ENCODE measurements at places on chromosomes 4 and X.

GRCh38 chr4:160498211-160498610, 1395.3 kb downstream of the RAPGEF2 start:
- DNase-seq: no peak

GRCh38 chr4:158130204-158130603, 42.6 kb downstream of the GASK1B start:
- DNase-seq: no peak

DNA sequence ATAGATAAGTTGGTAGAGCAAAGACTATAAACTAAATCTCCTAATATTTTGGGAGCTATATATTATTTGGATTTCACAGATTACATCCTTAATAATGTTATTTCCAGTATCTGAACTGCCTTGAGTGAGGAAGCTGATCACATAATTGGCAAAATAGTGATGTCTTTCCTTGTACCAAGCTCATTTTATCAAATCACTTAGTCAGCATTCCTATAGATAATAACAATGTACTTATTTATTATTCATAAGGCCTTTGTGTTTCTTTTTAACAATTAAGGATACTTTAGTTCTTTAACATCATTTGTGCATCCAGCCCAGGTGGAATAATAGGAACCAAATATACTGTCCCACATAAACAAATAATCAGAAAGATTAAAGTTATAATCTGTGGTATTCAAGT, 1093.6 kb downstream of the PCDH18 start:
- DNase-seq: no peak

DNA sequence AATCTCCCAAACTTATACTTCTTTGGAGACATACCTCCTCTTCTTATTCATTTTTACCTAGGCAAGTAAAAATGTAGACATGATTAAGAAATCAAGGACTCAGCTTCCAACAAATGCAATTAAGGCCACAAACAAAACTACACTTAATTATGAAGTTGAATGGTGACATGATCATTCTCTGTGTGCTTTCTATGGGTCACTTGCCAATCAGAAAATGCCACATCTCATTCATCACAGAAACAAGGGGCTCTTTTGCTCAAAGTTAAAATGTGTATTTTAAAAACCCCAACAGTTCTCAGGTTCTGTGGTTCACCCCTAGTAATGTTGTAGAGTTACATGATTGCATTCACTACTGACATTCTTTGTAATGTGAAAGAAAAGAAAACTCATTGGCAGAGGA, 273.5 kb downstream of the DCHS2 start:
- DNase-seq: no peak

DNA sequence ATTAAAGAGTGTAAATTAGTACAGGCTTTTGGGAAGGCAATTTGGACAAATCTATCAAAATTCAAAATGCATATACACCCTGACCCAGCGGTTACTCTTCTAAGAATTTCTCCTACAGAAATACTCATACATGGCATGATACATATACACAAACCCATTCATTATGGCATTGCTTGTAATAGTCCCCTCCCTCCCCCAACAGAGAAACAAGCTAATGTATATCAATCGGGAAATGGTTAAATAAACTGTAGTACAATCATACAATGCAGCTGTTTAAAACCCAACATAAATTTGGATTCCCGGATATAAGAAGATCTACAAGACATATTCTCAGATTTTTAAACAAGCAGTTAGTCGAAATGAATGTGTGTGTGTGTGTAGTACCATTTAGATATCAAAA, 808 bp downstream of the HUWE1 start:
- DNase-seq: no peak

DNA sequence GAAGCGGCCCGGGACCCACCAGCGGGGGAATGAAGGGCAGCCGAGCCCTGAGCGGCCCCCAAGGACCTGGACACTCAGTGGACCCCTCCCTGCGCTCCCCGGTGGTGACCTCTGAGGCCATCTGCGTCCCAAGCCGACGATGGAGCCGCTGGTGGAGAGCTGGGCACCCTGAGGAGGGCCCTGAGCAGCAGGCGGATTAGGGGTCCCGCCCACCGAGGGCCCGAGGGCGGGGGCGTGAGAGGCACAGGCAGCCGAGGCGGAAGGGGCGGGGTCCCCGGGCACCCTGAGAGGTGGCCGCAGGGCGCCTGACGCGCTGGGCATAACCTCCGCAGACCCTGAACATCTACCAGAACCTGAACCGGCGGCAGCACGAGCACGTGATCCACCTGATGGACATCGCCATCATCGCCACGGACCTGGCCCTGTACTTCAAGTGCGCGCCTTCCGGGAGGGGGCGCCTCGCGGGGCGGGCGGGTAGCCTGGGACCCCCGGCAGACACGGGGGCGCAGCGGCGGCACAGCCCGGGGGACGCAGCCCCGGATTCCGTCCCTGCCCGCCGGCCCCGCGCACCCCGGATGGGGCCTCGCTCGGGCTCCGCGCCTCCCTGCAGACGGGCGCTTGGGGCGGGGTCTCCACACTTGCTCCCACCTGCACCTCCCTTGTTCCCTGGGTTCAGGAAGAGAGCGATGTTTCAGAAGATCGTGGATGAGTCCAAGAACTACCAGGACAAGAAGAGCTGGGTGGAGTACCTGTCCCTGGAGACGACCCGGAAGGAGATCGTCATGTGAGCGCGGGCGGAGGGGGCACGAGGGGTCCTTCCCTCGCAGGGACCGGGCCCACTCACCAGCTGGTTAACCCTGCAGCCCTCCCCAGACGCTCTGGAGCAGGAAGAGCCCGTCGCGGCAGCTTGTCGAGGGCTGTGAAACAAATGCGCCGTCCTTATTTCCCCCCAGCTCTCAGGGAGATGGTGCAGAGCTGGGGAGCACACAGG, 10.3 kb downstream of the ATP5ME start:
- DNase-seq: no peak

- DNase-seq: no peak
These were observed 160 bp downstream of the LCORL start for GRCh38 chr4:18021470-18021719.

- DNase-seq: no peak
These were observed 9.8 kb upstream of the CISD2 start for GRCh38 chr4:102858828-102859464.

- no peak for DNase-seq
These were observed 8.0 kb downstream of the HERC3 start for GRCh38 chr4:88600176-88600838.

- no peak for DNase-seq
These were observed 16.3 kb downstream of the MAN2B2 start for GRCh38 chr4:6591313-6591712.

DNA sequence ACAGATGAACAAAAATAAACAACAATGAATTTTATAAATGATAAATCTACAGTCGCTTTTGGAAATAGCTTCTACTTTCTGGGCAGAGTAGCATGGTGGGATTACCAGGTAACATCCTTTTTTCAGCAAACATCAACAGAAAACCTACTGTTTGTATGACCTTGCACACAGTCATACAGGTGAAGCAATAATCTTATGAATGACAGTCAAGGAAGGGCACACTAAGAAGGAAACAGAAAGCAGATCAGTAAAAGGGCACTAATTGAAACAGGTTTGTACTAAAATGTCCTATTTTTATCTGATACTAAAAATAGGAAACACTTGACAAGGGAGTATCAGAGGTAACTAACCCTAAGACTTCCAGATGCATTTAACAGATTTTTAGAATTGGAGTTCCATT, 108.9 kb downstream of the DLG3 start:
- DNase-seq: no peak

- peak; percentile 85 for DNase-seq
These were observed 824 bp upstream of the UGDH start for GRCh38 chr4:39528061-39528465.

DNA sequence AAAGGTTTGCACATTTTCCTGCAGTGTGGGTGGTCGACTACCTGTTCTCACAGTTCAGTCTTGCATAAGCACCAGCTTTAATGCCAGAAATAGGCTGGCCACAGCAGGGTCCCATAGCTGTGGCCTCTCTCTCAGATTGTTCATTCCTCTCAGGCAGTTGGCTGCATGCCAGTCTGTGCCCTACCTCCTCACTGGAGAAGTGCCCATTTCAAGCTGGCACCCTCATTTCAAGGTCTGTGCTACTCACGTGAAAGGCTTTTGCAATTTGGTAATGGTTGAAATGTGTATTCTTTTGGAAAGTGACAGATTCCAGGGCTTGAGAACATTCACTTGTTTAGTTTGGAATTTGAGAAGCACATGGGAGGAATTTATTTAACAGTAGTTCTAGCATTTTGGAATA, 28.9 kb upstream of the MTMR1 start:
- no peak for DNase-seq

- DNase-seq: no peak
These were observed 2.6 kb downstream of the GPC4 start for GRCh38 chrX:133412665-133413064.

- no peak for DNase-seq
These were observed 77.1 kb downstream of the RBM46 start for GRCh38 chr4:154858166-154858565.

- peak; percentile 58 for DNase-seq
These were observed 41.3 kb downstream of the ABLIM2 start for GRCh38 chr4:8117278-8117682.

DNA sequence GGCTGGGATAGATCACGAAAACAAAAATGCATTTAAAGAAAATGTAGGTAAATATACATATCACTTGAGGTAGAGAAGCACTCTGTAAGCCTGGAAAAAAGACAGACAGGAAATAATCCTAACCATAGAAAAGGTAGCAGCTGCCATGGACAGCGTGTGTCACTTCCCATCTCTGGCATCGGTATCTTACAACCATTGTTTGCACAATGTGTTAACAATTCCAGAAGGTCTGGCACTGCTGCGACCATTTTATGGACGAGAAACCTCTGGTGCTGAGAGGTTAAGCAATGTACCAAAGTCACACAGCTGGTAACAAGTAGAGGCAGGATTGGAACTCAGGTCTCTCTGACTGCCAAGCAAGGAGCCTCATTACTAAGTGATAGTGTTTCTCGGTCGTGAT, 1.7 kb upstream of the MTNR1A start:
- DNase-seq: no peak

GRCh38 chrX:127390316-127390715, 570.8 kb downstream of the PRR32 start:
- DNase-seq: no peak

DNA sequence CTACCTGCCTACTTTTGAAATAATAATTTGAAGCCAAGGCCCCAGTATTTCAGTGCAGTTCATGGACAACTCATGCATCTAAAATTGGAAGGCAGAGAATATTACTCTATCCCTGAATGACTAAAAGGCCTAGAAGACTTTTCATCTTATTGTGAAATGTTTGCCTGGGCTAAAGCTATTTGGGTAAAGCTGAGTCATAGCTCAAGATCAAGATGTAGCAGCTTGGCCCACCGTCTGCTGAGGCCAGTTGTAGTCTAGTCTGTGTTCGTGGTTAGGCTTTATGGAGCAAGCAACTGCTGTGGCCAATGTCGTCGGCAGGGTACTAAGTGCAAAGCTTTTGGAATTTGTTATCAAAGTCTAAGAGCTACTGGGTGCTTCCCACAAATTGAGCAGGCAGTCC, 929.1 kb downstream of the RAB28 start:
- DNase-seq: no peak

DNA sequence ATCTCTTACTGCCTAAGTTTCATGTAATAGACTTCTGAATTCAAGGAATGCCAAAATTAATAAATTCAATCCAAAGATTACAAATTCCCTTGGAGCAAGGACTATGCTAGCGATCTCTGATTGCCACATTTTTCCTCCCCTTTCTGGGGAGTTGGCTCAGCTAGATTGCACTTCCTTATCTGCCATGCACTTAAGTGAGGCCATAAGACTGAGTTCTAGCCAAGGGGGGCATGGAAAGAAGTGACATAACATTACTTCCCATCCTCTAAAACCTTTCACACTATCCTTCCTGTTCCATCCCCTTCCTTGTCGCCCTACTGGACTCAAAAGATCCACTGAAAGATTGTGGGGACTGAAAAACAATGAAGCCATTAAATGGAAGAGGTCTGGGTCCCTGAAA, 53.8 kb upstream of the TXK start:
- peak; percentile 35 for DNase-seq

- no peak for DNase-seq
These were observed 44.8 kb upstream of the MTMR1 start for GRCh38 chrX:150648296-150648940.

DNA sequence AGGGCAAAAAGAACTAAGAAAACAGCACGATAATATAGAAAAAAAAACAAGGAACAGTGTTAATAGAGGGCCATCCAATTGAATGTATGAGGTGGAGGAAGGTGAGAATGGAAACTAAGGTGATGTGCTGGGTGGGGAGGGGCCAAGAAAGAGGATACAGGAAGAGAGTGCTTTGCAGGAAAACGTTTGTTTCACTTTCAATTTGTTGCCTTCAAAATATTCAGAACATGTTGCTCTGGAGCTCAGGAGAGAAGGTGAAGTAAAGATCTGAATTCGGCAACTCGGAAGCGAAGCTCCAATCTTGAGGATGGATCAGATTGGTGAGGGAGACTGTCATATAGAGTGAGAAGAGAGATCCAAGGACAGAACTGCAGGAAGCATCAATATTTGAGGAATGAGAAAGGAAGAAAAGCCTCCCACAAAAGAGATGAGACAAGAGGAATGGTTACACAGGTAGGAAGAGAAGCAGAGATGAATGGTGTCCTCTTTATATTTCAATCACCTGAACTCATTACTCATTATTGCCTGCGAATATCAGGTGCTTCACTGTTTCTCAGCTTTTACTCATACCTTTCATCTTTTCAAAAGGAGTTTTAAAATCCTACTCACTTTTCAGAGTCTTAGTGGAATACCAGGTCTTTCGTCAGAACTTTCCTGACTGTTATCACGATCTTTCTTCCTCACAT, 14.7 kb upstream of the SEC24D start:
- DNase-seq: no peak

GRCh38 chr4:27428661-27429060, 568.0 kb downstream of the STIM2 start:
- no peak for DNase-seq

GRCh38 chr4:97105347-97106099, 1037.8 kb downstream of the STPG2 start:
- no peak for DNase-seq

- no peak for DNase-seq
These were observed 93.6 kb downstream of the TSPAN5 start for GRCh38 chr4:98564852-98565251.

DNA sequence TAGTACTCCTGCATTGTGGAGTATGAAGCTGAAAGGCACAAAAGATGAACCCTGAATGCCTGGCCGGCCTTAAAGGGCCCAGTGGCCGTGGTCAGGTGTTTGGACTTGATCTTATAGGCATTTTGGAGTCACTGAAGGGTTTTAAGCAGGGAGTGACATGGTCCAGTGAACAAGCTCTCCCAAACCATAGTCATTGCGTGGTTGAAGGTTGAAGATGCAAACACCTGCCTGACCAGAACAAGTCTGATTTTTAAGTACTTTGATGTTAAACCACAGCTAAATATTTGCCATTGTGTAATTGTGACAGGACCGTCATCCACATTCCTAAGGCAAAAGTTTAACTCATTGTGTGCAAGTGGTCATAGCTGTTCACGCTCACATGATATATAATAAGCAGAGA, 3.3 kb downstream of the STK32B start:
- no peak for DNase-seq

Data from inflammatory macrophage treated with lipopolysaccharide for 1 hour (primary cell).